NCI-H82 (cell line): ENCODE measurements at places on chromosomes 7 and 10.

DNA sequence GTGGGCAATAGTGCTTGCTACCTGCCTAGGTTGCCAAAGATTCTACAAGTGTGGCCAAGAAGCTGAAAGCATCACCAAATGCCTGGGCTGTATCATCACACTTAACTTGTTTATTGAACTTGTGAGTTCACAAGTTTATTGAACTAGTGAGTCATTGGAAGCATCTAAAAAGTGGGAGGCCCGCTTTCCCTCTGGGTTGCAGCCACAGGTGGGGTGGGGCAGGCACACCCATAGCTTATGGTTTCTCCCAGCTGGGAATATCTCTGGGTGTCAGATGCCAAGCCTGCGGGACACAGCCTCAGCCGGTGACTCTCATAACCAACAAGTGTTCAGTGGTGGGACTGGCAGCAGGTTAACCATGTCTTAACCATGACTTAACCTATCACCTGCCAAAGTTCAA is 145.9 kb upstream of the FAM13C start:
- DNase-seq: no peak

DNA sequence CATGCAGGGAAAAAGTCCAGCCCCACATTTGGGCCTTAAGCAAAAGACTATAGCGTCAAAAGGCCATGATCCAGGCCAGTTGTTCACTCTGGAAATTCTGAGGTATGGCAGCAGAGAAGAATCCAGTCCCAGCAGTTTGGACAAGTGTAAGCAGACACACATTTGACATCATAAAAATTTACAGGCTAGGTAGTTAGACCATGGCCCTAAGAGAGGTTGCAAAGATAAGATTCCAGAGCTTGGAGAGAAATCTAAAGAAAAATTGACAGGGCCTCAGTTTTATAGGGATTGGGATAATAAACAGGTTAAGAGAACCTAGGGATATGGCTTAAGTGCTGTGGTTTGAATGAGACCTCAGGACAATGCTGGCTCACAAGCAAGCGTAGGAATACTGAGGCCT is 884.4 kb upstream of the SORCS1 start:
- DNase-seq: no peak

DNA sequence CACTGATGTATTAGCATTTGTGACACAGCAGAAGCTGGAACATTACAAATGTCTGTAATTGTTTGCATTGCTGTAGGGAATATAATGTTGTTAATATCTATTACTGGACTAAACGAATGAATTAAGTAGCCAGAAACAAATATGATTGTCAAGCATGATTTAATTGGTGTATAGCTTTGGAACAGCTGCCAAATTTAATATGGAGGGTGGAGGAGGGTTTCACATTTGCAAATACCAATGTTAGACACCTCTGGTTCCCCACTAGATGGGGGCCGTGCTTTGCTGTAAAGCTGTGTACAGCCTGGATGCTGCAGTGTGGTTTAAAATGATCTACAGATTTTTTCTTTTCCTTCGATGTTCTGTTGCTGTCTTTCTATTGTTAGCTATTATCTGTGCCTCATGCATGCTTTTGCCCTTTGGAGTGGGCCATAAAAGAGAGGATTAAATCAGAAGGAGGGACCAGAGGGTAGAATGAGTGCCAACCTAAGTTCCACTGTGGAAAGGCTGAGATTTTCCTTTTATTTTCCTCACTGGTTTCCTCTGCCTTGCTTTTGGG is 23.1 kb downstream of the DNAJB9 start:
- peak; percentile 86 for DNase-seq

DNA sequence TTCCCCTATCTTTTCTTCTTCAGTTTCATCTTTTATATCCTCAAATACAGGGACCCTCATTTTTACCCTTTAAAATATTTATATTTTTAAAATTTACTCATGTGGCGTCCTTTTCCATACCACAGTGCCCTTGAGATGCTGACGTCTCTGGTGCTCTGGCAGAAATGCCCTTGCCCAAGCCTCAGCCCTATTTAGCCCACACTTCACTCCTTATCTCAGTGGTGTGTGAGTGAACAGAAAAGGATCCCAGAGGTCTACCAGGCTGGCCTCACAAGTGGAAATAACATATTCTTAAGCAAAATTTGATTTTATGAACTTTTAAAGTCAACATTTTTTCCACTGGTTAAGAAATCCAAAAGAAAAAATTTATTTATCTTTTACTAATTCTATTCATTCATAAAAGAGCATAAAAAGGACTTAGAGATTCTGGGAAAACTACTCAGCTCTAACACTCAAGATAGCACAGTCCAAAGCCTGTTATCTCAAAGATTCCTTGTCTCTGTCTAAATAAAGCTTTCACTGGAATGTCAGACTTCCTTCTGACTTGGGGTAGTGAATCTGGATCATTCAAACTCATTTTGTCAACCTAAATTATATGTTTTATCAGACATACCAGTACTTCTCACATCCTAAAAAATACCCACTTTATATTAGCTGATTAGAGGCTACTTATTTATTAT is at the start of gene NEBL:
TSS of gene NEBL (minus strand) at position 166 of the 680 bp plus-strand sequence. CDS start at position 60, 106 bp downstream.
- no peak for DNase-seq

GRCh38 chr10:4546500-4546899 is 279.5 kb upstream of the AKR1E2 start:
- DNase-seq: no peak

- DNase-seq: no peak
These were observed 2.8 kb downstream of the FAM180A start for GRCh38 chr7:135745703-135746312.

- no peak for DNase-seq
These were observed 90.4 kb downstream of the SVOPL start for GRCh38 chr7:138610671-138611170.

DNA sequence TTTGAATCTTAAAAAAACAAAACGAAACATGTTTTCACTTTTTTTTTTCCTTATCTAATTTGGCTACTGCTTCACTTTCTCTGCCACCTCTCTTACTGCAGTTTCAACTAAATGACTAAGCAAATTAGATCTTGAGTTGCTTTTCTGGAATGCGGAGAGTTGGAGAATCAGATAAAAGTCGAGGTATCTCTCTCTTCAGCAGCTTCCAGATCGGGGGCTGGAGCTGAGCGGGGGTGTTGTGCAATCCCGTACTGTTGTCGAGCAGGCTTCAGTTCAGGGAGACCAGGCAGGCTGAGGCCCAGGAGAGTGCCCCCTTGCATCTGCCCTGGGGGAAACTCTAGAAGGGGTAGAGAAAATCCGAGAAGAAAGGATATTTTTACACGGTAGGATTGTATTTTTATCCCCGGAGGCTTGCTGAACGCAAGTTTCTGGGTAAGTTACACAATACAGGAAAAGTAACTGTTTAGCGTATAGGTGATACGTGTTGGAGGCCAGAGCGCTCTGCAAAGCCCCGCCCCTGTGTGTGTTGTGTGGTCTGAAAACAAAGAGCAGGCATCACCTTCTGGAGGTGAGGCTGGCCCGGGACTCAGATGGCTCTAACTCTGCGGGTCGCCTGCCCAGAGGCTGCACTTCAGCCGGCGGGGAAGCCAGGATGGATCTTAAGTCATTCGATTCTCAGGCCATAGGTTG is 116.6 kb downstream of the KLF6 start:
- DNase-seq: no peak

- DNase-seq: no peak
These were observed 58.5 kb downstream of the TRUB1 start for GRCh38 chr10:114996542-114996941.

GRCh38 chr10:4638099-4638498 is 187.9 kb upstream of the AKR1E2 start:
- no peak for DNase-seq

- no peak for DNase-seq
These were observed 879.0 kb upstream of the CELF2 start for GRCh38 chr10:10138685-10139084.

GRCh38 chr7:101916876-101917275 is 99.5 kb downstream of the CUX1 start:
- no peak for DNase-seq

GRCh38 chr10:121327727-121328126 is 270.5 kb downstream of the FGFR2 start:
- no peak for DNase-seq

- DNase-seq: no peak
These were observed 451.2 kb downstream of the PLXNA4 start for GRCh38 chr7:132125096-132125495.

DNA sequence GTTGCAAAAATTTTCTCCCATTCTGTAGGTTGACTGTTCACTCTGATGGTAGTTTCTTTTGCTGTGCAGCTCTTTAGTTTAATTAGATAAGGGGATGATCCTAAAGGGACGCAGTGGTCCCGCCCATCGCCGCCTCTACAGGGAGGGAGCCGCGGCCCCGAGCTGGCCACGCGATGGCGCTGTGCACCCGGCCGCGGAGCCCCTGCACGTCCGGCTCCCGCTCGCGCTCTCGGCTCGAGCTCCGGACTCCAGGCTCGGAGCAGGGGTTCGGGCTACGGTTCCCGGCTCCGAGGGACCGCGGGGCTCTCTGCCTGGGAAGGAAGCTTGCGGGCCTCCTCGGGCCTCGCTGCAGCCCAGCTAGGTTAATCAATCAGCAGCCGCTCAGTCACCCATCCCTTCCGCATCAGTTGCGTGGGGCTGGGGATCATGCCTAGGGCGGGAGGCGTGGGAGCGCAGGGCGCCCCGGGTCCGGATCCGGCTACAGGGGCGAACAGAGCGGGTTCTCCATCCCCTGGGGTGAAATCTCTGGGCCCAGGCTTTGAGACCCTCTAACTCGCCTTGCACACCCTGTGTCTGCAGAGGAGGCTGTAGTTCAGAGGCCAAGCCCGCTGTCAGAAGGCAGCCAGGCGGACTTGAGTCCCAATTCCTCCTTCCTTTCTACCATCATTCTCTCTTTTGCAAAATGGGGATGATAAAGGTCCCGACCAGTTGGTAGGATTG is 97.9 kb downstream of the WDR11 start:
- DNase-seq: no peak

- no peak for DNase-seq
These were observed 43.3 kb upstream of the PLXDC2 start for GRCh38 chr10:19772972-19773371.

- DNase-seq: no peak
These were observed 45.3 kb upstream of the FAM133B start for GRCh38 chr7:92635538-92635937.

GRCh38 chr7:51279391-51280023 is 37.1 kb downstream of the COBL start:
- peak; percentile 44 for DNase-seq

- DNase-seq: no peak
These were observed 11.7 kb downstream of the CASP7 start for GRCh38 chr10:113691381-113691780.

- DNase-seq: no peak
These were observed 15.0 kb downstream of the CXCL12 start for GRCh38 chr10:44369854-44370253.
